ENCODE measurements at places on chromosomes 7 and 10.

DNA sequence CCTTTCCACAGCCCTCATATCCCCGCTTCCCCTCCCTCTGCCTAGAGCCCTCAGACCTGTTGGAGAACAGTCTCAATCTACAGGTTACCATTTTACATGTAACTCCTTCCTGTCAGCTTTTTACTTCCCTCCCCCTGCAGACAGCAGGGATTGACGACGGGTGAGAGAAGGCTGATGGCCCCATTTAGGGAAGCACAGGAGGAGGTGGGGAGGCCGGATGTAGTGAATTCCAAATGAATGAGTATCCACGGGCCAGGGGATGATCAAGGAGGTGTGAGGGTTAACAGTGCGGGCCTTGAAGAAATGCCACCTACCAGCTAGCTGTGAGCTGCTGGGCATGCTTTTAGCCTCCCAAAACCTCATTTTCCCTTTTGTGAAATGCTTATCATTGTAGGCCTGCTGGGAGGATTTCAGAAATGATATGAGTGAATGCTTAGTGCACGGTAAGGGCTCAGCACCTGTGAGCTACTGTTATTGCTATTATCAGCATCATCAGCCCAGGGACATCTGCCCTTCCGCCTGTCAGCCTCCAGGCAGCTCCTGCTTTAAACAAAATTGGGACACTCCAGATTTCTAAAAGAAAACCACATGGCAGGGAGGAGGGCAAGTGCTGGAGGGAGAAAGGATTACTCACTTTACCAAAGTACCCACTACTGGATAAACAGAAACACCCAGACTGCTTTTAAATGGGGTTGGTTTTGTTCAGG is 6.5 kb upstream of the NANOS1 start:
- DNase-seq, result no peak

DNA sequence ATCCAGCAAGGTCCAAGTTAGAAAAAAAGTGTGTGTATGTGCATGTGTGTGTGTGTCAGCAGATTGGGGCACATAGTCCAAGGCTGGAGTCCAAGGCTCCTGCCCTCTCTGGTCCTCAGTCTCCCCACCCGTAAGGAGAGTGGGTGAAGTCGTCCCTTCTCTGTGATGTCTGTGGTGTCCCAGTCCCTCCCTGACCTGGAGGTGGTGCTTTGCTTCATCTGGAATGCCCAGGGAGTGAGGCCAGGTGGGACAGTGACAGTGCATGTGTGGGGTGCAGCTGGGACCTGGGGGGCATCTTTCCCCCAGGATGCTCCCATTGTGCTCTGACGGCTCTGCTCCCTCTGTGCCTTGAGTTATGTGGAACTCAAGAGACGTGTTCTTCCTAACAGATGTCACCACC is 18.0 kb downstream of the AQP1 start:
- no peak for DNase-seq

DNA sequence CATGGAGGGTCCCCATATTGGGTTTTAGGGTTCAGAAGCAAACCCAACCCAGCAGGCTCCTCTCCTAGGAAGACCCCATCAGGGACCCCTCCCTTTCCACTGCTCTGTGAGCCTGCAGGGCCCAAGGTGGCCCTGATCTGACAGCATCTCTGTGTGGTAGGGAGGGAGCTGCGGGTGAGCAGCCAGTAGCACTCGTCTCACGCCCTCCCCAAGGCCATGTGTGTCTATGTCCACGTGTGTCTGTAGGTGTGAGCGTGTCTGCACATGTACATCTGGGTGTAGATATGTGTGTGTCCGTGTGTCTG is 103.5 kb upstream of the FAM20C start:
- no peak for DNase-seq

DNA sequence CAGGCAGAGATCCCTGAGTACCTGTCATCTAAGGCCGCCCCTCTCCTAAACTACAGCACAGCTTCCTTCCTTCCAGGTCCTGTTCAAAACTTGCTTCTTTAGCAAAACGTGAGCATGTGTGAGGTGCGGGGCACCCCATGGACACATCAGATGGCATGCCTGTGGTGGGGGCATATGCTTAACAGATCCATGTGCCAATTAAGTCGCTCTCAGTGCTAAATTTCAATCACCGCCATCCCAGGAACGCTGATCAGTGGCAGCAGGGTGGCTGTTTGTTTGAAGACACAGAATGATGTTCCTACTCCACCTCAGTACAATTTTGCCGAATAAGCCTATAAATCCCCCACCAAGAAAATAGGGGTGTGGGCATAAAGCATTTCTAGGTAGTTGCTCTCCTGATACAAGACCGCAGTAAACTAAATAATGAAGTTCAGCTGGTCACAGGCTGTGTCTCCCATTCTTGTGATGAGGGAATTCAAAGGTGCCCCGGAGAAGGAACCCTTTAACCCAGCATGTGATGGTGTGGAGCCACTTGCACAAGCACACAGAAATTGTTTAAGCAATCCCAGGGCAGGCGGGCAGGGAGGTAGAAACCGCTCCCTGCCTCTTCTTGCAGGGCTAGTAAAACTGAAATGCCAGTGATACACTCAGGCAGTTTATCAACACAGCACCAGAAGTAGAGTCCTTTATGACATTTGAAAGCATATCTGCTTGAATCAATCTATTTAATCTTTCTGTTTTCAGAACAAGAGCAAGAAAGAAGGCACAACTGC is 205.7 kb downstream of the SORCS1 start:
- DNase-seq, result no peak

DNA sequence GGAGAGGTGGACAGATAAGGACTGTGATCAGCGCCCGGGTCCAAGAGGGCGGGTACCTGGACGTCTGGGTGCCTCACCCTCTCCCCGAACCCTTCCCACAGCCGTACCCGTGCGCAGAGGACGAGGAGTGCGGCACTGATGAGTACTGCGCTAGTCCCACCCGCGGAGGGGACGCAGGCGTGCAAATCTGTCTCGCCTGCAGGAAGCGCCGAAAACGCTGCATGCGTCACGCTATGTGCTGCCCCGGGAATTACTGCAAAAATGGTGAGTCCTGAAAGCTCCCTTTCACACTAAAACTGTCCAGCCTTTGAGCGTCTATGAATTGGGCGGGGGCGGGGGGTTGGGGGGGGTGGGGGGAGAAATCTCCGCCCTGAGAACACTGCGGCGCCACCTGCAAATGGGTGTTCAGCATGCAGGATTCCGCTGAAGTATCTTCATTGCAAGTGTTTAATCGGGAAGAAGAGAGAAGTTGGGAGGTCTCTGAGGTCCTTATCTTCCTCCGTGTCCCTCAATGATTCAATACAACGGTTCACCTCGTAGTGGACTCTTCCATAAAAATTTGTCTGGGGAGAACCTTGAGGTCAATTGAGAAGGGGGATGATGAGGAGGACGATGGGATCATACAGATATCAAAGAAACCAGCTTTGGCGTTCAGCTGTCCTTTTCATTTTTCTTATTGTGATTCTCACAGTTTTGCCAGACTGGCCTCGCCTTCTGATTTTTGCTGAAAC is 906 bp downstream of the DKK1 start:
- DNase-seq, result no peak

DNA sequence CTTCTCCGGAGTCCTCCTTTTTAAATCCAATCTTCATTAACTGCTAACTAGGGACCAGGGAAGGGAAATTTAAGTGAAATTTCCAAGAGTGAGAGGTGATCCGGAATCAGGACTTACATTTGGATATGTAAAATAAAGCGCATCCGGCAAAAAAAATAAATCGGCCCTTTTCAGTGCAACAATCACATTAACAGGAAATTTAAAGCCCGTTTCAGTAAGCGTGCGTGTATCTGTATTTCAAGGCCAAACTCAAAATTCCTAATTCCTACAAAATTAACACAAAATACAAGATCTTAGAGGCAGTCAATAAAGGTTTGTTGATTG is 771 bp downstream of the DNAJC9 start:
- no peak for DNase-seq

DNA sequence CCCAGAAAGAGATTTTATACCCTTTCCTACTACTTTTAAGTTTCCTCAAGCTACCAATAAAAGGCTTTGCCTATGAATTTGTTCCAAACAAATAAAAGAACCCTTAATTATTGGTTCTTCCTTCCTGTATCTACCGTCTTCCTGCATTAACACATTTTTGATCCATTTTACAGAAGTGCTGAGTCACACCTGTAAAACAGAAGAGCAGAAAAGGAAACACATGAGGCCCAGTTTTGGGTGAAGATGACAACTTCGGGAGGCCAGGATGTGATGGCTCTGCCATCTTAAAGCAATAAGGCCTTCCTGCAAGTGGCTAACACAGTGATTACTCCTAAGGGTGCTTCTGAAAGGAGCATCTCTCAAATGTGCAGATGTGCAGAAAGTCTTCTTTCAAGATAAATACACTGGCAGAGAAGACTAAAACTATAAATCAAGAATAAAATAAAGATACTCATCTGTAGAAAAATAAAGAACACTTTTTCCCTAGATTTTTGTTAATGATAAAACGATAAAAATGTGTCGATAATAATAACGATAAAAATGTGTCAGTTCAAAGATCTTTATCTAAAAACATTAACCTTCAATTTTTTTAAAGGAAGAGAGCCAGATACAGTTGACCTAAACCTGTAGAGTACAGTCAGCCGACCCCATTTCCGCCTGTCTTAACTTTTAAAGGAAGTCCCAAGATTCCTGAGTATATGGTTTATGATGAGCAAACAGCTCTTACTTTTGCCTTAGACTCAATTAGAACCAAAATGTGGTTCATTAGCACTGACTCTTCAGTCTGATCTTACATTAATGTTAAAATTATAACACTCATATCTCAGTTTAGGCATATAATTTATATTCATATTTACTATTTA is 108.6 kb downstream of the UBE2H start:
- no peak for DNase-seq

- no peak for DNase-seq
Observed at GRCh38 chr10:24394461-24395190, 185.7 kb downstream of the KIAA1217 start.

DNA sequence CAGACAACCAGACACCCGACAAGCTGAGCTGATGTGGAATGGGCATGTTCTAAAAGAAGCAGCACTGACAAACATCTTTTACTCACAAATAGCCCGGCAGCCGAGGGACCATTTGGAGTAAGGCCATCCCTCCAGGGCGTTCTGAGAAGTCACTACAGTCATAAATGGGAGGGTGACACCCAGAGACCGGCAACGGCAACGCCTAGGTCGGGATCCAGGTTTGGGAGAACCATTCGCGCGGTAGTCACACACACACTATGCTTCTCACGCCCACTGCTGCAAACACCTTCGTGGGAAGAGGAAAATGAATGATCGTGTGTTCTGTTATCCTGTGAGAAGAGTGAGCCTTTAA is 9.8 kb downstream of the TNS3 start:
- DNase-seq, result no peak

- DNase-seq, result no peak
Observed at GRCh38 chr7:33066771-33067170, 4.2 kb upstream of the NT5C3A start.

DNA sequence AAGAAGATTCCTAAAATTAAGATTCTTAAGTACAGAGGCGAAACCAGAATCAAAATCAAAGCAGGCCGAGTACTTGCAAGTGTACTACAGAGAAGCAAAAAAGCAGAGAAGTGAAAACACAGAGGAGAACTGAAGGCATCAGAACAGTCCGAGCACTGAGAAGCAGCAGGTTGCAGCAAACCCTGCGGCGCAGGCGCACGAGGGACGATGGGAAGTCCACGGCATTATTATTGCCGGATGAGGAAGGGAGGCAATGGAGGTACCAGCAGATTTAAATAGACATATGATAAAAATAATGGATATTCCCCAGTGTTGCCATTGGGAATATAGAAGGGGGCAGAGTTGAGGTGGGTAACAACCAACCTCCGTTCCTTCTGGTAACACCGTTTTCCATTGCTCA is 7.2 kb upstream of the SPAM1 start:
- no peak for DNase-seq

DNA sequence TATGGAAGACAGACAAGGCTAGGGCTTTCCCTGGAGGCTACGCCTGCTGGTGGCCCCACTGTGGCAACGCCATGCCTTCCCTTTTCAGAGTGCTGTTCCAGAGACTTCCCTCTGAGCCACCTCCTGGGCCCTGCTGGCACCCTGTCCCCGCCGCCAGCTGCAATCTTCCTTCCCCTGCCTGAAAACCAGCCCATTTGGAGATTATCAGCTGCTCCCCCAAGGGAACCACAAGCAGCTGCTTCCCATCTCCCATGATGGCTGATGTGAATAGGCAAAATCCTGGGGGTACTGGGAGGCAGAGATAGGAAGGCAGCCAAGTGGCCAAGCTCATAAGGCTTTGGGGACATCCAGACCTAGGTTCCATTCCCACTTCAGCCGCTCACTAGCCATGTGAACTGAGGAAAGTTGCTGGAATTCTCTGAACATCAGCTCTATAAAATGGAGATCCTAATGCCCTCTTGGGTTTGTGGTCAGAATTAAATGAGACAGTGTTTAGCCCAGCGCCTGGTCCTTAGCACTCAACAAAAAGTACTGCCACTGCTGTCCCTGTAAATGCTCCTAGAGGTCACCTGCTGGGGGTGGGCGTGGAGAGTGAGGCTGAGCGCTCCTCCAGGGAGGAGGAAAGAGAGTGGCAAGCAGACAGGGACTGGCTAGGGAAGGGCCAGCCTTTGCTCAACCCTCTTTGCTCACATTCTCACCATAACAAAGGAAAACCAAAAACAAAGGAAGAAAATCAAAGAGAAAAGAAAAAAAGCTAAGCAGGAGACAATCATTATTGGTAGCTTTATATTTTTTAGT is 5.9 kb downstream of the TSPAN33 start:
- no peak for DNase-seq

- no peak for DNase-seq
Observed at GRCh38 chr10:123521076-123521475, 145.1 kb upstream of the GPR26 start.

DNA sequence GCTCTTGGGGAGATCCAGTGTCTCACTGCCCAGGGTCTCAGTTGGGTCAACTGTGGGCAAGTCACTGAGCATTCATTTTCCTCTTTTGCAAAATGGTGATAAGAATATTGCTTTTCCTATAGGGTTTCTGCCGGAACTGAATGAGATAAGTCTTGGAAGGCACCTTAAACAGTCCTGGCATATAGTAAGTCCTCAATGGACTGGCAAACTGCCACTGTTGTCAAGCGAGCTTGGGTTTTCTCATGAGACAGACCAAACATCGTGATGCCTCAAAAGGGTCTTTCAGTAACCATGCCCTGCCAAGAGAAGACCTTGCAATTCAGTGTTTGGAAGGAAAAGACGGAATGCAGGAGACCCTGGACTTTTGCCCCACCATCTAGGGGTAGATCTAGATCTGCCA is 251.5 kb downstream of the WDR11 start:
- DNase-seq, result no peak

DNA sequence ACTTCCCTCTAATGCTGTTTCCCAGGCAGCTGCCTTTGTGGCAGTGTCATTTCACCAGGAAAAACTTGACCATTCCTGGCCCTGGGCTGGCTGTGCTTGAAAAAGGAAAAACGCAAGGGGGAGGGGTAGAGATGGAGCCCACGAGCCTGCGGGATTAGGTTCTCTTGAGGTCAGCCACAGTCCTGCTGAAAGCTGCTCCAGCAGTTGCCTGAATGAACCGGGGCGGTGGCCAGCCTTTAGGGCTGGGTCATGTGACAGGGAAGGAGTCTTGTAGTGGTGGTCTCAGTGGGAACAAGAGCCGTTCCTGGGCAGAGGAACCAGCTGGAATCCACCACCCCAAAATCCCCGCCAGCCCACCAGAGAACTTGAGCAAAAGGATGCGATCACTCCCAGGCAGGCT is 51.2 kb upstream of the LRRC4 start:
- DNase-seq, result no peak

GRCh38 chr10:23362879-23363792 is 18.5 kb upstream of the C10orf67 start:
- DNase-seq, result no peak
